ENCODE measurements at places on chromosomes 16 and 17. TPM values are rescaled to one million over a fixed set of nuclear protein-coding genes. Genes with fewer than 3 reads are reported as not detected.

- no peak for DNase-seq
Observed at GRCh38 chr17:81285894-81286293, 9.2 kb downstream of the SLC38A10 start.

The EFCAB13 gene
- 2.2 TPM for total RNA-seq

- DNase-seq, result no peak
Observed at GRCh38 chr16:81931927-81932326, 79.3 kb downstream of the SDR42E1 start.

The GAS2L2 gene
- total RNA-seq, result 0.54 TPM

GRCh38 chr17:1039511-1040215, 42.7 kb downstream of the TIMM22 start:
- no peak for DNase-seq

The KRTAP3-1 gene
- not detected for total RNA-seq

GRCh38 chr17:34098699-34099098, 156.4 kb upstream of the CCL2 start:
- no peak for DNase-seq

DNA sequence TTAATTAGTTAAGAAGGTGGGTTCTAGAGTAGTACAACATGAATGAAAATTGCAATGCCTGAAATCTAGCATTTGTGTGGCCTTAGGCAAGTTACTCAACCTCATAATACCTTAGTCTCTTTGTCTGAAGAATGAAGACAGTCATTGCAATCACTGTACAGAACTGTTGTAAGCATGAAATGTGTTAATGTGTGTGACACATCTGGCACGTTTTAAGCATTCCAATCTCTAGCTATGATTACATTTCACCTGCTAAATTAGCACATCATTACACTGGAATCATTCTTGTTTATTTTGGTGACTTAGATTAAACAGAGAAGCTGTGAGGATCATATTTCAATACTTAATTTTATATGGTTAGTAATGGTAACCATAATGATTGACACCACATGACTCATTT, 629.7 kb upstream of the KIF2B start:
- DNase-seq, result no peak

- DNase-seq, result no peak
Observed at GRCh38 chr17:45368651-45369050, 51.8 kb upstream of the MAP3K14 start.

The TVP23A gene
- 4.0 TPM for total RNA-seq

DNA sequence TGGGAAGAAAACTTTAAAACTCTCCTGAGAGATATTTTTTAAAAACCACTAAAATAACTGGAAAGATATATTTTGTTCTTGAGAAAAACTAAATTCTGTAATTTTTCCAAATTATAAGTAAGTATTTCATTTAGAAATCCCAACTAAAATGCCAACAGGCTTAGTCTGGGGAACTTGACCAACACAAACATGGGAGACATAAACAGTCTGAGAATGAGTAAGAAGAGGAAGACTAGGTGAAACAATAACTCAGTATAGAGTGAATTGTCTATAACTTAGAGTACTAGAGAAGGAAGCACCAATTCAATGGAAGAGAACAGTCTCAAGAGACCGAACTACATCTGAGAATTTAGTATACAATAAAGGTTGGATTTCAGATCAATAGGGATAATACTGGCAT, 2.9 kb downstream of the CMTM1 start:
- no peak for DNase-seq

The FBXO39 gene
- total RNA-seq, result 0.81 TPM

DNA sequence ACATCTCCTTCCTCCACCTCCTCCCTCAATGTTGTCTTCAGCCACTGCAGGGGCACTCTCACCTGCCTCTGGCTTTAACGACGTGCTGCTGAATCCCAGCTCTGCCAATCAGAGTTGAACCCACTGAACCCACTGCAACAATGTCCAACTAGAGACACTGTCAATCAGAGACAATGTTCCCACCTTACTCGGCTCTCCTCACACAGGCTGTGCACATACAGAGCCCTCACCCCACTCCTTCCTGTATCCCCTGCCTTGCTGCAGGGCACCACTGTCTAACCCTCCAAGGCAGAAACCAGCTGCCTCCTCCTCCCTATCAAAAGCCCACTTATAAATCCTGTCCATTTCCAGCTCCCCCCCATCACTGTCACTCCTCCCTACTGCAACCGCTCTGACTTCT, 58.7 kb downstream of the ANKRD11 start:
- DNase-seq, result no peak

- DNase-seq, result no peak
Observed at GRCh38 chr16:79563921-79564320, 36.6 kb downstream of the MAF start.

The DYNLL2 gene
- total RNA-seq, result 14.5 TPM

The PCTP gene
- 18.6 TPM for total RNA-seq

DNA sequence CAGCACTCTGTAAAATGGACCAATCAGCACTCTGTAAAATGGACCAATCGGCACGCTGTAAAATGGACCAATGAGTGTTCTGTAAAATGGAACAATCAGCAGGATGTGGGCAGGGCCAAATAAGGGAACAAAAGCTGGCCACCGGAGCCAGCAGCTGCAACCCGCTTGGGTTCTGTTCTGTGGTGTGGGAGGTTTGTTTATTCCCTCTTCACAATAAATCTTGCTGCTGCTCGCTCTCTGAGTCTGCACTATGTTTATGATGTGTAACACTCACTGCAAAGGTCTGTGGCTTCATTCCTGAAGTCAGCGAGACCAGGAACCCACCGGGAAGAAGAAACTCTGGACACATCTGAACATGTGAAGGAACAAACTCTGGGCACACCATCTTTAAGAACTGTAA, 20.5 kb downstream of the TMEM100 start:
- DNase-seq, result no peak

The PRDM7 gene
- not detected for total RNA-seq

The TMEM238L gene
- total RNA-seq, result not detected

- no peak for DNase-seq
Observed at GRCh38 chr16:46727184-46727583, 21.0 kb downstream of the MYLK3 start.

- no peak for DNase-seq
Observed at GRCh38 chr17:9936095-9936494, 31.0 kb upstream of the RCVRN start.

The KRT31 gene
- not detected for total RNA-seq

- DNase-seq, result peak; percentile 65
Observed at GRCh38 chr16:86517652-86518258, 7.4 kb downstream of the FOXF1 start.

The C16orf96 gene
- total RNA-seq, result 0.27 TPM

The ALDOA gene
- total RNA-seq, result 666 TPM

DNA sequence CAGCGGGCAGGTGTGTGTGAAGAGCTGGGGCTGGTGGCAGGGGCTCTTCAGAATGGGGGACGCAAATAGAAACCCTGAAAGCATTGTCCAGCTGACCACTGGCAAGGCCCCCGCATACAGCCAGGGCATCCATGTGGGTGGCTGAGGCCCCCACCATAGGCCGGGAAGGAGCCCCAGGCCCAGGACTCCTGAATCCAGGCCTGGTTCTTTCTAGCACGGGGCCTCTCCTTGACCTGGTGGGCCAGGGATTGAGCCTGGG, 200.5 kb downstream of the NTN1 start:
- DNase-seq, result no peak

The METTL26 gene
- total RNA-seq, result 101 TPM

- no peak for DNase-seq
Observed at GRCh38 chr16:9003322-9003721, 39.6 kb upstream of the USP7 start.

The TLCD3B gene
- 0.54 TPM for total RNA-seq

DNA sequence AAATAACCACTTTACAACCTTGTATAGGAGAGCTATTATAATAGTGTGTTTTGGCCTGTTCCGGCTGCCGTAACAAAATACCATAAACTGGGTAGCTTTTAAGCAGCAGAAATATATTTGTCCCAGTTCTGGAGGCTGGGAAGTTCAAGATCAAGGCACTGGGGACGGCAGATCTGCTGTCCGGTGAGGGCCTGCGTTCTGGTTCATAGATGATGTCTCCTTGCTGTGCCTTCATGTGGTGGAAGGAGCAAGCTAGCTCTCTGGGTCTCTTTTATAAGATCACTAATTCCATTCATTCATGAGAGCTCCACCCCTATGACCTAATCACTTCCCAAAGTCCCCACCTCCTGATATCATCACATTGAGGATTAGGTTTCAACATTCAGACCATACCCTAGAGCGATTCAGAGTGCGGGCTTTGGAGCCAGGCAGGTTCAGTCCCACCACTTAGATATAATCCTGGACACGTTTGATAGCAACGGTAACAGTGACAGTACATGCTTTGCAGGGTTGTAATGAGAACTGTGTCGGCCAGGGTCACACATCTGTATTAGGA, 76.2 kb upstream of the ZFHX3 start:
- DNase-seq, result no peak

The VKORC1 gene
- total RNA-seq, result 116 TPM

- DNase-seq, result no peak
Observed at GRCh38 chr16:8571061-8571596, 19.2 kb downstream of the TMEM114 start.

DNA sequence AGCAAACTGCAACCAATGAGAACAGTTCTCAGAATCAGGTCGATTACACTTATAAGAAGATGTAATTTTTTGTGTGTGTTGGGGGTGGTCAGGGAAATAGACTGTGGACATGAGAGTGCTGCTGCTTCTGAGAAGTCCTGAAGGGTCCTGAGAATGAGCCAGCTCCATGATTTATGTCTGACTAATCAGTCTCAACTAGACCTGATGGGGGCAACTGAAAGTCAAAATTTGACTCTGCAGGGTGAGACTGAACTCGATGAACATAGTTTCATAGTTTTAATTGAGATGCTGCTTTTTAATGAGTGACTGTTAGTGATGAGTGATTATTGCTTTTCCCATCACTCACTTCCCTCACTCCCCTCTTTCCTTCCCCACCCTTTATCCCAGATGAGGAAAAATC, 37.3 kb downstream of the SMARCE1 start:
- no peak for DNase-seq

GRCh38 chr16:46996952-46997458, 23.5 kb upstream of the DNAJA2 start:
- DNase-seq, result no peak

- DNase-seq, result no peak
Observed at GRCh38 chr16:81657224-81657623, 121.9 kb upstream of the PLCG2 start.

The CDH11 gene
- total RNA-seq, result under 0.01 TPM

DNA sequence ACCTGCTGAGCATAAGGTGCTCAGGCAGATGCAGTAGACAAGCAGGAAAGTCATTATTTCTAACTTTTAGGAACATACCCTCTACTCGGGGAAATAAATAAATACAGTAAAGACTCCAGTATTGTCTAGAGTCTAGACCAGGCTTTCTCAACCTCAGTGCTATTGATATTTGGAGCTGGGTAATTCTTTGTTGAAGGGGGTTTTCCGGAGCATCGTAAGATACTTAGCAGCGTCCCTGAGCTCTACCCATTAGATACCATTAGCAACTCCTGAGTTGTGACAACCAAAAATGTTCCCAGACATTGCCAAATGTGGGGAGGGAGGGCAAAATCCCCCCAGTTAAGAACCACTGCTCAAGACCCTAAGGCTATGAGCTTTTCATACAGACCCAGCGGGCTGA, 21.1 kb downstream of the EPOP start:
- DNase-seq, result no peak

DNA sequence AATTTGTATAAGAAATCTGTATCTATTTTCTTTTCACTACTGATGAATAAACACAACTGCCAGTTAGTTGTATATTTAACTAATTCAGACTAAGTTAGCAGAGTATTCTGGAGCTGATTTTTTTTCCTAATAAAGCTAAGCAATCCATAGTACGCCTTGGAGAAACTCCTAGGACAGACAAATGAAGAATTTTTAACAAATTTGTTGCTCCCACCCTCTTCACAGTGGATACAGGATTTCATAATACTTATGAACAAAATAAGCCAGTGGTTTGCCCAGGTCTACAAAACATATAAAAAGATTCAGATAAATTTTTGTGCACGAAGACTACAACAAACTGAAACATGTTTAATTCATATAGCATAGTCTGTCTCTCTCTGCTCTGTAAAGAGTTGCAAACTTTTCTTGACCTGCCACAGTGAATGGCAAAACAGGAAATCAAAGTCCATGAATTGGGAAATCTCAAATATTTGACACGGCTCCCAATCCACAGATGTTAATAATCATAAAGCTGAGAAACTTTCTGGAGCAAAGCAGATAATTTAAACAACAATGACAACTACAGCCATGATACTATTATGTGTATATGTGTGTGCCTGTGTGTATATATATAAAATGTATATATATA, 594 bp upstream of the ABCA6 start:
- no peak for DNase-seq

The KCNAB3 gene
- total RNA-seq, result 1.1 TPM

GRCh38 chr17:32355649-32356377, 5.9 kb downstream of the ZNF207 start:
- DNase-seq, result no peak

The ARL5C gene
- total RNA-seq, result 0.54 TPM

- no peak for DNase-seq
Observed at GRCh38 chr16:61263400-61263799, 772.8 kb downstream of the CDH8 start.

- peak; percentile 14 for DNase-seq
Observed at GRCh38 chr16:11800382-11800718, 3.3 kb upstream of the ZC3H7A start.

The MMP28 gene
- 33.4 TPM for total RNA-seq

The SGCA gene
- total RNA-seq, result not detected

DNA sequence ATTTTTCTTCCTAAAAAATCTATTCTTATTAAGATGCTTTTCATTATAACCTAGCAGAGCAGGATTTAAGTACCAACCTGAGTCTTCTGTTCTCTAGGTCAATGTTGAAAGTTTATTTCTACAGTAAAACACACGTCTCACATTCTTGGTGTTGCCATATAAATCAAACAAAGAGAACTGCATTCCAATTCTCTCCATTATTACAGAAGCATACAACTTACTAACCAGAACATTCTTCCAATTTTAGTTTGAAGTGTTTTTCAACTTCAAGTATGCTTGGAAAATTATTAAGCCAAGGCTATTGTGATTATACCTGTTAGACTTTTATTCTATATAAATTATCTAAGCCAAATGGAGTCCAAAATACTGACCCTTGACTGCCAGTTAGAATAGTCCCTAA, 110.4 kb upstream of the PMFBP1 start:
- DNase-seq, result no peak

GRCh38 chr17:9436630-9437029, 139.0 kb downstream of the STX8 start:
- DNase-seq, result no peak

DNA sequence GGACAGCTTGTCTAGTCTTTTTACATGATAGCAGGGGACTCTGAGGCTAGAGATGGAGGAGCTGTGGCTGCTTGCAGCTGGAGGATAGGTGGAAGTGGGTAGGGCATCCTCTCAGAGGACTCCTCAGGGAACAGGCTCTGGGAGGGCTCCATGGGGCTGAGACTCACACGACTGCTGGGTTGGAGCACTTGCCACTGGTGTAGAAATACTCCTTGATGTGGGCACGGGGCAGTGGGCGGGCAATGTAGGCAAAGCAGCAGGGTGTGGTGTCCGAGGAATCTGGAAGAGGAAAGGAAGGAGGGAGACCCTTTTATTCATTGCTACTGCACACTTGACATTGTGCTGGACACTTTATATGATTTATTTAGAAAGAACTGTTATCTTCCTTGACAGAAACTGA, 1.8 kb downstream of the CCL5 start:
- DNase-seq, result no peak

The CNTNAP1 gene
- total RNA-seq, result 0.81 TPM

The TTLL6 gene
- 1.1 TPM for total RNA-seq

GRCh38 chr17:77438241-77439188, 297.7 kb downstream of the SEC14L1 start:
- peak; percentile 48 for DNase-seq

All from hematopoietic multipotent progenitor cell (in vitro differentiated cells).